ENCODE measurements at places on chromosomes 7 and 10.

DNA sequence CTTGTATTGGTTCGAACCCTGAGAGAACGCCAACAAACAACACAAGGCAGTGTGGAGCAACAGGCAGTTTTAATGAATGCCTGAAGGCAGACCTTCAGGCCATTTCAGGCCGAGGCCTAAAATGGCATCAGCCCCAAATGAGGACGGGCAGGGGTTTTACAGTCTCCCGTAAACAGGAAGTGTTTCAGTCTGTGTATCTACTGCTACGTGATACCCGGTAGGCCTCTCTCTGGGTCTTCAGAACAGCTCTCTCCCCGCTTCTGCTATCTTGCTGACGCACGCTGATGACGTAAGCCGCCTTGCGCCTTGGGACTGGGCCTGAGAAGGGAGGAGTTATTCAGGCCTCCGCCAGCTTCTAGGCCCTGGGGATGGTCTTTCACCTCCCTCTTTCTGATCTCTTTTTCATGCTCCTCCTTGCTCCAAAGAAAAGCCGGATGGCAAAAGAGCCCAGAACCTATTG lies 67.7 kb downstream of the ST8SIA6 start:
- no peak for DNase-seq

DNA sequence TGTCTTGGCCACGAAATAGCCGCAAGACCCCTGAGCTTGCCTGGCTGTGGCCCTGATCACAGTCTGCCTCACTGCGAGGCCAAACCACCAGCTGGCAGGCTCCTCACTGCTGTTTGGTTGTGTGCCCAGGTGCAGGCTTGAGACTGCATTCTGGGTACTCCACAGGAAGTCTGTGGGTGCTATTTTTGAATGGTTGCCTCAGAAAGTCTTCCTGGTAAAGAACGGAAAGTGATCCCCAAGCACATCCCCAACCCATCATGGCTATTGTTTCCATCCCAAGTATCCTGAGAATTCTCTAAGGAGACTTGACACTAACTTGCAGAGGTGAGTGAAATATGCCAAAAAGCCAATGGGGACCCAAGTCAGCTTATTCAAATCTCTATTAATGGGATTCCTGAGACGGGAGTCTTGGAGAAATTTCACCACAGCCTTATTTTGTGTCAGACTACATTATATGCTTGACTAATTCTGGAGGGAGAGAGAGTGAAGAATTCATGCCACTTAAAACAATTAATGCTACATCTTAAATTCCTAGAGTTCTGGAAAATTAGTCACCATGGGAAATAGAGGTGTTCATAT lies 170.9 kb downstream of the RAMP3 start:
- no peak for DNase-seq

DNA sequence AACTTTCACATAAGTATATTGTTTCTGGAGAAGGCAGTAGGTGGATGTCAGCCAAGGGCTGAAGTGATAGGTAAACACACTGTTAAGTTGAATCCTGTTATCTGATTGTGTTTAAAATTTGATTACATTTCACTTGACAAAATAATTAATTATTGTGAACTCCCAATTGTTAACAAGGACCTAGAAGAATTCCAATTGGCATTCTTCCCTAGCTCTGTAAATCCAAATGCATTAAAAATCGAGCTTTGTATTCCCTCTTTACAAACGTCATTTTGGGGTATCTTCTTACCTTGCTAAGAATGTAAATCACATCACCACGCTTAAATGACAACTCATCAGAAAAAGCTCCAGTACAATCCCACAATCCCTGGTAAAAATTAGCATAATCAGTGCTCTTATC lies 179.9 kb downstream of the SKAP2 start:
- no peak for DNase-seq

- DNase-seq = no peak
Measured at GRCh38 chr10:26503911-26504310, 65.8 kb downstream of the APBB1IP start.

- DNase-seq = peak; percentile 71
Measured at GRCh38 chr10:47402641-47403301, 18.7 kb upstream of the ZNF488 start.

DNA sequence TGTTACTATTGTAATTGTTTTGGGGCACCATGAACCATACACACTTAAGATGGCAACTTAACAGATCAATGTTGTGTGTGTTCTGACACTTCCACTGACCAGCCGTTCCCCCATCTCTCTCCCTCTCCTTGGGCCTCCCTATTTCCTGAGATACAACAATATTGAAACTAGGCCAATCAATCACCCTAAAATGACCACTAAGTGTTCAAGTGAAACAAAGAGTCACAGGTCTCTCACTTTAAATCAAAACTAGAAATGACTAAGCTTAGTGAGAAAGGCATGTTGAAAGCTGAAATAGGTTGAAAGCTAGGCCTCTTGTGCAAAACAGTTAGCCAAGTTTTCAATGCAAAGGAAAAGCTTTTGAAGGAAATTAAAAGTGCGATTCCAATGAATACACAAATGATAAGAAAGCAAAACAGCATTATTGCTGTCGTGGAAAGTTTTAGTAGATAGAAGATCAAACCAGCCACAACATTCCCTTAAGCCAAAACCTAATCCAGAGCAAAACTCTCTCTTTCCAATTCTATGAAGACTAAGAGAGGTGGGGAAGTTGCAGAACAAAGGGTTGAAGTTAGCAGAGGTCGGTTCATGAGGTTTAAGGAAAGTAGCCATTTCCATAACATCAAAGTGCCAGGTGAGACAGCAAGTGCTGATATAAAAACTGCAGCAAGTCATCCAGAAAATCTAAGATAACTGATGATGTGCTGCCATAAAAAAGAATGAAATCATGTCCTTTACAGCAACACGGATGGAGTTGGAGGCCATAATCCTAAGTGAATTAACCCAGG lies 90.6 kb downstream of the MTPN start:
- no peak for DNase-seq

GRCh38 chr10:44723619-44724325 lies 187.4 kb upstream of the TMEM72 start:
- peak; percentile 77 for DNase-seq

- no peak for DNase-seq
Measured at GRCh38 chr10:109920016-109920415, 3.3 kb downstream of the XPNPEP1 start.

- DNase-seq = peak; percentile 95
Measured at GRCh38 chr7:5634107-5634950, 147.1 kb downstream of the RNF216 start.

- no peak for DNase-seq
Measured at GRCh38 chr10:96719200-96719599, 1.1 kb downstream of the PIK3AP1 start.

DNA sequence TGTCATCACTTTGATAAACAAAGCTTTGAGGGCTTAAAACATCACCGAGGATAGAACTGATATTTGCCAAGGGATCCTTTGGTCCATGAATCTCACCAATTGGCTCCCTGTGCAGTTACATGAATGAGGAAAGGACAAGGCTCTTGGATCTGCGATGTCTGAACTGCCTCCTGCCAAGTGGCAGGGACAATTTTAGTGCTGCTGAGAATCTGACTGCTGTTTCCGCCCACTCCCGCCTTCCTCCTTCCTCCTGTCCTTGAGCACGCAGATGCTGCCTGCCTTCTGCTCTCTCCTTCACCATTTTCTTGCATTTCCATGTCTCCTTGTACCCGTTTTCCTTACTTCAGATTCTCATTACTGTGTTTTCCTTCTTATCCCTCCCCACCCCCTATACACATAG lies 26.8 kb upstream of the ITPRID1 start:
- DNase-seq = no peak

DNA sequence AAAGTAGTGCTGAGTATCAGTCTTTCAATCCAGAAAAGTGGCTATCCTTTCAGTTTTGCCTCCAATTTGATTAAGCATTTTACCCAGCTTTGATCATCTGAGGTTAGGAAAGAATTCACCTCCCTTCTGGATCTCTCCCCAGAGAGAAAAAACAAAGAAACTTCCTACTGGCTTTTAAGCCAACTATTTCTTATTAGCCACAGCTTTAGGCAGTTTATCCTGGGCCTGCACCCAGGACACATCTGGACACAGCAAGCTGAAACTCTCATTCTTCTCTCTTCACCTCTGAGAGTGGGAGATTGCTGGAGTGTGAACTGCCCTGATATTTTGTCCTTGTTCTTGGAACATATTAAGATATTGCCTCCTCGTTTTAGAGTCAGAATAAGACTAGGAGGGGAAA lies 43.5 kb upstream of the LSM8 start:
- DNase-seq = no peak

DNA sequence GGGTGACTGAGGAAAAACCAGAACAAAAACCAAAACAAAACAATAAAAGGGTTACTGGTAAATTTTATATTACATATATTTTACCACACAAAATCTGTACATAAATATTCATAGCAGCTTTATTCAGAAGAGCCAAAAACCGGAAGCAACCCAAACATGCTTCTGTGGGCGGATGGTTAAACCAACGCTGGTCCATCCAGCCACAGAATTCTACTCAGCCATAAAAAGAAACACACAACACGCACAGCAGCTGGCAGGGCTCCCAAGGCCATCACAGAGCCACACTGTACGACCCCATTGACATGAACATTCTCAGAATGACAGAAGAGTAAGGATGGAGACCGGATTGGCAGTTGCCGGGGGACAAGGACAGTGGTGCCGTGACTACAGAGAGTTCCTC lies 83.6 kb downstream of the PROSER2 start:
- no peak for DNase-seq

DNA sequence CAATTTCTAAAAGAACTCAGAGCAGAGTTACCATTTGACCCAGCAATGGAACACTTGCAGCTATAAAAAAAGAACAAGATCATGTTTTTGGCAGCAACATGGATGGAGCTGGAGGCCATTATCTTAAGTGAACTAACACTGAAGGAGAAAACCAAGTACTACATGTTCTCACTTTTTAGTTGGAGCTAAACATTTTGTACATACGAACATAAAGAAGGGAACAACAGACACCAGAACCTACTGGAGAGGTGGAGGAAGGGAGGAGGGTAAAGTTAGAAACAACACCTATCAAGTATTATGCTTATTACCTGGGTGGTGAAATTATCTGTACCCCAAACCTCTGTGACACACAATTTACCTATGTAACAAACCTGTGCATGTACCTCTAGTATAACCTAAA lies 329.5 kb downstream of the ATRNL1 start:
- no peak for DNase-seq

- no peak for DNase-seq
Measured at GRCh38 chr7:120827371-120828118, 30.4 kb downstream of the TSPAN12 start.

- DNase-seq = no peak
Measured at GRCh38 chr10:88004451-88004850, 141.0 kb downstream of the PTEN start.

GRCh38 chr10:59903871-59904270 lies 2.5 kb downstream of the CCDC6 start:
- DNase-seq = no peak

DNA sequence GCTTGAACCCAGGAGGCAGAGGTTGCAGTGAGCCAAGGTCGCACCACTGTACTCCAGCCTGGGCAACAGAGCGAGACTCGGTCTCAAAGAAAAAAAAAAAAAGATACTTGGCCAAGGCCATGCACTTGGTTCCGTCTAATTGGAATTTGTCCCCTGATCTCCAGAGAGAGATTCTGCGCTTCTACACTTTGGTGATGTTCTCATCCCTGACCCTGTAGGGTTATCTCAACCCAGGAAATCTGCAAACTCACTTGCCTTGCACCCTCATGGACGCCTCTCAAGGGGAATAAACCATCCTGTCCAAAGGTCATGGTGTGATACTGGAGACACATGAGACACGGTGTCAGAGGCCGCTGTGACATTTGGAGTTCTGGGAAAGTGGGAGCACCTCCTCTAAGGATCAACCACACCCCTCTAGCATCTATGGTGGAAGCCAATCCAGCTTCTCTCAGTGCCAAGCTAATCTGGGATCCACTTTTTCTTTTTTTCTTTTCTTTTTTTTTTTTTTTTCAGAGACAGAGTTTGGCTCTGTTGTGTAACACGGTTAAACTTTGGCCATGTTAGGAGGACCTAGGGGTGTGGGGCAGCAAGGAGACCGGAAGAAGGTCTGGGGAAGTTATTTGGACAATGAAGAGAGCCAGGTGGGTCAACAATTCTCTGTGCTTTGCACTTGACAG lies 7.8 kb upstream of the POR start:
- no peak for DNase-seq

DNA sequence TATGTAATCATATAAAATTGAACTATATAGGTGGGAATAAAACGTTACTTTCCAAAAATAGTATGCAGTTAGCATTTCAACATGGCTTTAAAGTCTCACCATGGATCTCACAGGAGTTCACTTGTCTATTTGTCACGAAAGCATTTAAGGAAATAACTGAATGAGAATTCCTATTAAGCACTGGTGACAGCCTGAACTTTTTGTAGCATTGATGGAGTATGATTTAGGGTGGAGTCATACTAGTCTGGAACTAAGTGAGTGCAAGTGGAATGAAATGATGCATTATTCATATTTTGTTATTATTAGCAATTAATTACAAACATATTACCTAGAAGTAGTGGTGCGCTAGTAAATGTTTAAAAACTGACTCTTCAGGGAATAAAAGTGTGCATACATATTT lies 26.0 kb upstream of the HIBADH start:
- no peak for DNase-seq

- no peak for DNase-seq
Measured at GRCh38 chr7:49245062-49245461, 320.7 kb downstream of the CDC14C start.

GRCh38 chr7:14902589-14903067 lies at the start of gene DGKB:
Gene DGKB (minus strand): TSS chr7:14902751.
- DNase-seq = peak; percentile 53

DNA sequence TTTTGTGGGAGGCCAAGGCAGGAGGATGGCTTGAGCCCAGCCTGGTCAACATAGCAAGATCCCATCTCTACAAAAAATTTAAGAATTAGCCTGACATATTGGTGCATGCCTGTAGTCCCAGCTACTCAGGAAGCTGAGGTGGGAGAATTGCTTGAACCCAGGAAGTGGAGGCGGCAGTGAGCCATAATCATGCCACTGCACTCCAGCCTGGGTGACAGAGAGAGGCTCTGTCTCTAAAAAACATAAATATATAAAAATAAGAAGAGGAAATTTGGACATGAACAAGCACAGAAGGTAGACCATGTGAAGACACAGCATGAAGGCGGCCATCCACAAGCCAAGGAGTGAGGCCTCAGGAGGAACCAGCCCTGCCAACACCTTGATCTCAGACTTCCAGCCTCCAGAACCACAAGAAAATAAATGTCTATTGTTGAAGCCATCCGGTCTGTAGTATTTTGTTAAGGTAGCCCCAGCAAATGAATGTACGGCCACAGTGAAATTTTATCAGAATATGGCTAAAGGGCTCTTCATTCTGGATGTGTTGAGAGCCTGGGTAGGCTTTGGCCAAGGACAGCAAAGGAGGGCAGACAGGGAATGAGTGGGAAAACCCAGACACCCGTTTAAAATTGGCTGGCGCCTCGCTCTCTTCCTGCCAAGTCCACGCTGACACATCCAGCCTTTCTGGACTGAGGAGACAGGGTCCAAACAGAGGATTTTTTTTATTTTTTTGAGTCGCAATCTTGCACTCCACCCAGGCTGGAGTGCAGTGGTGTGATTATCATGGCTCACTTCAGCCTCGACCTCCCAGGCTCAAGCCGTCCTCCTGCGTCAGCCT lies 12.9 kb upstream of the GRID2IP start:
- DNase-seq = no peak

GRCh38 chr7:35605760-35606159 lies 89.2 kb downstream of the HERPUD2 start:
- DNase-seq = peak; percentile 33

All from GM04504 (cell line).